ENCODE measurements at places on chromosomes 12 and 14.
A peak's percentile ranks its signal among the peaks of the same experiment; 100 is the strongest.

GRCh38 chr14:20350860-20351259, 7.4 kb downstream of the PARP2 start:
- DNase-seq: no peak

- no peak for DNase-seq
These were observed 453.1 kb downstream of the TMEM121 start for GRCh38 chr14:105979446-105979845.

DNA sequence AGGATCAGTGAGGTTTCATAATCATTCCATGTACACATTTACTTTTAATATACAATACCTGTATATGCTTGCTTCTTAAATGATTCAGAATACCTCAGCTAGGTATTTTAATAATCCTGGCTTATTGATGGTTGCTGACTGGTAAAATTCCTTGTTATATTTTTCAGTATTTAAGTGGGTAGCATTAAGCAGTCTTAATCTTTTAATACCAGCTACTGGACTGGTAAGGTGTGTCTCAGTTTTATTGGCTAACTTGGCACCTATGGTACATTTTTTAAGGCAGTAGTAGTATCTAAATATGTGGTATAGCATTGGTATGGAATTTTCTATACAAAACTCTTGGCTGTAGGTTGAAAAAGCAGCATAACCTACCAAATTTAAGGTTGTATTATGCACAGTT, 96.6 kb downstream of the RAD52 start:
- no peak for DNase-seq

- no peak for DNase-seq
These were observed 40.9 kb upstream of the FRMD6 start for GRCh38 chr14:51610771-51611170.

DNA sequence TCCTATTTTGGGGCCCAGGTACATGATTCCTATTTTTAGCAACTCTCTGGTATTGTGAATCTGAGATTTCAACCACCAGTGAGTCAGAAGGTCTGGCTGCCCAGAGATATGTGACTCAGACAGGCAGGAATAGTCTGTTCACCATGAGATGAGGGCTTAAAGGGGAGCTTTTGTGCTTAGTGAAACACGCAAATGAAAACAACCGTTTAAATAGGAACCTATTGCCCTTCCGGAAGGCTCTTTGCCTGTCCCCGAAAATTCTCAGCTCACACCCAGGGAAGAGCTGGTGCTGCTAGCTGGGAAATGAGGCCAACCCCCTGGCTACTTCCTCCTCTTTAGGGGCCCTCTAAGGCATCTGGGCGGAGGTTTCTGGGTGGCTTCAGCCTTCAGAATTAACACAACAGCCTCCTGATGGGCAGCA, 283.6 kb downstream of the CACNA1C start:
- DNase-seq: peak; percentile 79

DNA sequence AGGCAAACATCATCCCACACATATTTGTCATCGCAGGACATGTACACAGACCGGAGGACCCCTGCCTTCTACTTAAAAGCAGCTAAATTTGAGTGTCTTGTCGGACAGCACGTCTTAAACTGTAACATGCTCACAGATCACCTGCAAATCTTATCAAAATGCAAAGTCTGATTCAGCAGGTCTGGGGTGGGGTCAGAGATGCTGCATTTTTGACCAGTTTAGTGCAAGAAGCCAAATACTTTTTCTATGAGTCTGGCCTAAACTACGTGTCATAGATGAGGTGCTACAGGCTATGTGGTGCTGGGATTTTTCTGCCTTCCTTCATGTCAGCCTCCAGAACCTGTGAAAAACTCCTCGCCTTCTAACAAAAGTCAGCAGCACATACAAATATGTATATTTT, 178.8 kb upstream of the LHX5 start:
- no peak for DNase-seq

DNA sequence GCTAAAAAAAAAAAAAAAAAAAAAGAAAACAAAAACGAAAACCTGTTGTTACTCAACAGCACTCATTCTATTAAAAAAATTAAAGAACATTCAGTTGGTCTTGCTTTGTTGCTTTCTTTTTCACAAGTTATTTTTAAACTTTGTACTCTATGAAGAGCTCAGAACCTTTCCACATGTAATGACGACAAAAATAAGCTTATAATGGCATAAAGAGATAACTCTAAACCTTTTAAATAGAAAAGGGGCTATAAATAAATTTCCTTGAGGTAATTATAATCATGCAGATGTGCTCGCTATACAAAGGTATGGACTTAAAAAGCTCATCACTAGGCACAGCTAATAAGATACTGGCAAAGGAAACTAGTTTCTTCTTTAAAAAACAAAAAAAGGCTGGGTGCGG, 13.4 kb downstream of the NR2C1 start:
- DNase-seq: no peak

- DNase-seq: no peak
These were observed 31.1 kb upstream of the DHRS7 start for GRCh38 chr14:60196291-60196690.

DNA sequence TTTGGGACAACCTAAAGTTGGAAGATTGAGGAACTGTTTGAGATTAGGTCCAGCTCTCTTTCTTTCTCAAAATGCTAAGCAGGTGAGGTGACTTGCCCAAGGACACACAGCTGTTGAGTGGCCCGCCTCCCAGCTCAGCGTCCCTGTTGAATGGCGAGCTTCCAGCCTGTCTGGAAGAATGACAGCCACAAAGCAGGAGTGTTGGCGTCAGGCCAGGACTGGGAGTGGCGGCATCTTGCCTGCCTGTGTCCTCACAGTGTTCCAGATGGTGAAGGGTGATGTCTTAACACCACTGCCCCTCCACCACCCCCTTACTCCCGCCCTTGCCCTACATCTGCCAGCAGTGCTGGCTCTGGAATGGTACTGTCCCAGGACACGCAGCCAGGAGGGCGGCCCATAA, 4.4 kb upstream of the CEBPE start:
- DNase-seq: no peak

- peak; percentile 67 for DNase-seq
These were observed 95.2 kb upstream of the PCED1B start for GRCh38 chr12:46983959-46984841.

- no peak for DNase-seq
These were observed 79.3 kb downstream of the TESC start for GRCh38 chr12:117019866-117020265.

DNA sequence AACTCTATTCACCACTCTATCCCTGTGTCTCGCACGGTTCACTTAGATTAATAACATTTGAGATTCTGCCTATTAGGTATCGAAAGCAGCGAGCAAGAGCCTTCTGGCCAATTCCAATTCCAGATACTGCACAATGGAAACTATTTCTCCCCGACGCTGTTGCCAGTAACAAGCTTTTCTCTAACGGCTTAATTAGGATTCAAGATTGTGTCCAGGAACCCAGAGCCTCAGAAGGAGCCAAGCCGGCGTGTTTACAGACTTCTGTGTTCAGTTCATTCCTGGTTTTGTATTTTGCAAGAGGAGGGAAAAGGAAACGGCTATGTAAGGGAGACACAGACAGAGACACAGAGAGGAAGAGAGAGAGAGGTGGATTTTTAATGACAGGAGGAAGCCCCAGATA, 185.6 kb downstream of the DICER1 start:
- DNase-seq: no peak

DNA sequence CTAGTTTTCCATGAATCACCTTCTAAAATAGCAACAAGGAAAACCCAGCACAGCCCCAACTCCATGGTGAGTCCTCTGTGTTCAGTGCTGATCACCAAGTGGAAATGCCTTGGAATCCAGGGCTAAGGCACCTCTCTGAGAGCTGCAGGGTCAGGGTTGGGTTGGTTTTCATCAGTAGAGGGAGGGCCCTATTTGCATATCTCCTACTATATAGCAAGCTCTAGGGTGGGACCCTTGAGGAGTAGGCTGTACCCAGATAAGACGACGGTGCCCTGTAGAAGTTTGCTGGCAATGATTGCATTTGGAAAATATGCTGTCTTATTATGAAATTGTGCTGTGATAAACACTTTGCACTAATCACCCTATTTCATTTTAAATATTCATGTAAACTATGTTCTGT, 1011.8 kb downstream of the TMEM121 start:
- DNase-seq: no peak

GRCh38 chr14:57729208-57730187, 136.4 kb downstream of the SLC35F4 start:
- DNase-seq: no peak

GRCh38 chr14:96711559-96712267, 85.5 kb upstream of the VRK1 start:
- DNase-seq: no peak

GRCh38 chr12:120820884-120821510, 83.2 kb downstream of the SPPL3 start:
- DNase-seq: no peak

DNA sequence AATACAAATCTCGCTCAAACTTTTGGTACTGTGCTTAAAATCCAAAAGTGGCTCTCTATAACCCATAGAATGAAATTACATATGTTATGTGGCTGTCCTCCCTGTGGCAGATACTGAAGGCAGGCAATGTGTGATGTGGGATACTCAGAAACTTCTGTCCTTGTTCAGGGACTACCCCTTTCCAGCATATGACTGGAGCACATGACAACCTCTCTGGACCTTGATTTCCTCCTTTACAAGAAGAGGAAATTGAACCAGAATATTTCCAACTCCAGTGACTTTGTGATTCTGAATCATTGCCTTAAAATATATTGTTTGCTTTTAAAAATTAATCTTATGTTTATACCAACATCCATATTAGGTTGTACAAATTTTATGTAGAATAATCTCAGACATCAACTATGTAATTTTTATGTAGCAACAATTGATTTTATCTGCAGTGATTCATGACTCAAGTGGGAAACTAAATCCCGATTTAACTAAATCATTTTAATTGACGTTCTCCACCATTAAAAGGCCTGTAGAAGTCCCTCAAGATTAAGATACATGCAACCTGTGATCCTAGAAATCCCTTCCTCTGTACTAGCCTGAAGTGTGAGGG, 162.4 kb downstream of the AKAP6 start:
- DNase-seq: peak; percentile 84

Data from suppressor macrophage (primary cell).